ENCODE measurements at places on chromosomes 6 and 20.

DNA sequence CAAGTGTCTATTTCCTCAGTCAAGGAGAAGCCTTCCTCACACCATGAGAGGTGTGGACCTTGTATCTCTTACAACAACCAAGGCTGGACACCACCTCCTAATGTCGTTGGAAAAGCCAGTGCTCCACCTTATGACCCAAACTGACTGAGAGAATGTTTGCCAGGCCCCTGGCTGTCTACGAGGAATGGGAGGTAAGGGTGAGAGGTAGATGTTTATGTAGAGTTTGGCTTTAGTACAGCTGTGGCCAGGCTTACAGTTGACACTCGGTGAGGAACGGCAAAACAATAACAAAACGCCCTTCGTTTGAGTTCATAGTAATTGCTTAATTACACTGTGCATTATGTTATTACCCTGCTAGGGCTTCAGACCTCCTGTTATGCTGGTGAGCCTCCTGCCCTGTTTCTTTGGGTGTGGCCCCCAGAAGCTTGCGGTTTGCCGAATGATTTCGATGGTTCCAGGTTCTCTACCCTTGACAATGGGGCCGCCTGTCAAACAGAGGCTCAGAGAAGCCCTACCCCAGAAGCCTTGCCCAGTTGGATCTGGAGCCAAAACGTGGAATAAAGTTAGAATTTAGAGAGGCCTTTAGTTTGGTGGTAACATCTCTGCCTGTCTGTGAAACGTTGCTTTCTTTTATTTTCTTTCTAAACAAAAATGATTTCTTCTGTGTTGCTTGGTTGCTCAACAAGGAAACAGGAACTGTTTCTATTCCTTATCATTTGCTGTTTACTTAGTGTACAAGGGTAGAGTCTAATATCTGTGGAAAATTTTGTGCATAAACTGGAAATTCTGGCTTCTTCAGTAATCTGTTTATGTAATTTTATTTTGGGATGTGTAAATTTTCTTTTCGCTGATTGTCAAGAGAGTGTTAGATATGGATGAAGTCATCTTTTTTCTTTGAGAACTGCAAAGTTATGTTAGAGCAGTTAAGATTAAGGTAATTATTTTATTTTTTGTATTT, 60.4 kb upstream of the FOXQ1 start:
- DNase-seq = no peak

- no peak for DNase-seq
Observed at GRCh38 chr6:167306401-167306998, 15.4 kb downstream of the UNC93A start.

GRCh38 chr6:107235511-107235910, 120.2 kb upstream of the BEND3 start:
- no peak for DNase-seq

DNA sequence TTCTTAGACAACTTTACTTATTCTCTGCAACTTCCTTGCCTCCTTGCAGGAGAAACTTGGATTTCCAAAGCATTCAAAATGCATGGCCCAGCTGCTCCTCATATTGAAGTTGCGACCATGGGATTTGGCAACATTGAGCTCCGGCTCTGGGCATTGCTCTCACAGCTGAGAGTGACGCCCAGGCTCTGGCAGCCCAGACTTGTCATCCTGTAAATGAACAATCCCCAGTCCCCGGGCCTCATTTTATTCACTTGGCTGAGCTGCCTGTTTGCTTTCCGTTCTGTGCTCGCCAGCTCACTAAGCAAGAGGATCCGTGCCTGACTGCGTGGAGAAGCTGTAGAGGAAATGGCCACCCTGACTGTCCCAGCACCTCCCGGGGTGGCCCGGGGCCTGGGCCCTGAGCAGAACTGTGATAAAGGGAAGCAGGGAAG, 119.5 kb upstream of the CD93 start:
- no peak for DNase-seq

DNA sequence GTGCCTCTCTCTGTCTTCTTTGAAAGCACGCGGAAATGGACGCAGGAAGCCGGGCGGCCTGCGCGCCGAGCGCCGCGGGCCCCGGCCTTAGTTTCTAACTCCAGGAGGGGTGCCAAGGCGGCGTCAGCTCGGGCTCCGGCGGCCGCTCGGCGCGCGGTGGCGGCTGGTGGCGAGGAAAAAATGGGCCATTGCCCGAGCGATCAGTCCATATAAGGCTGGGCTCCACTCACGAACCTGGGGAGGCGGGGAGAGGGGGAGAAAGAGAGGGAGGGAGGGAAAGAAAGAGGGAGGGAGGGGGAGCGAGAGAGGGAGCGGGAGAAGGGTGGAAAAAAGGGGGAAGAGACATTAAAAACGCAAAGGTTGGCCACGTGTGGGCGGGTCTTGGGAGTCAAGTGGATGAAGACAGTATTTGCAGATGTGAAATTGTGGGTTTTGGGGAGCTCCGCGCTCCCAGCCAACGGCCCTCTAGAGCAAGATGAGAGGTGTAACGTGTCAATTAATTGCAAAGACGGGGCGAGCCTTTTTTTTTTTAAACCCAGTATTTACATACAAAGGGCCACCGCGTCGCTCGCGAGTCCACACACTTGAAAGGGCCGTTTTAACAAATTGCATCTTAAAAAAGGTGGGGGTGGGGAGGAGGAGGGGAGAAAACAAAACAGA, at the start of gene NKX2-2:
Gene NKX2-2 (minus strand): TSS at position 184 of the 660 bp plus-strand sequence. CDS start 395 bp downstream, outside the sequence.
- no peak for DNase-seq

DNA sequence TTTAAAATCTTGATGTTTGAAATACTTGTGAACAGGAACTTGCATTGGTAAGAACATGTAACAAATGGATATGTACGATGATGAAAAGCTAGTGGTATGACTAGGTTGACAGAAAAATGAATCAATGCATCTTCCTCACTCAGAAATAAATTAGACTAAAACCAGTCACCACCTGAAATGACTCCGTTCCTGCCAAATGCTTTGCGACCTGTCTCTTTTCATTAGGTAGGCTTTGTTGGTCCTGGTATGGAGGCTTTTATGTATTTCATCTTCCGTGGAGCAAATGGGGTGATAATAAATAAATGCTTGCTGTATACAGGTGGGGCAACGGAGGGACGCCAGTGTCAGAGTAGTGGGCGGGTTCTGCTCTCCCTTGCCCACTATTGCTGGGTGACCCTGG, 17.1 kb upstream of the ULBP3 start:
- DNase-seq = no peak

- no peak for DNase-seq
Observed at GRCh38 chr6:155483858-155484257, 28.2 kb upstream of the NOX3 start.

GRCh38 chr6:138607478-138608433, 108.5 kb upstream of the NHSL1 start:
- no peak for DNase-seq
